ENCODE measurements at places on chromosomes 4 and X. TPM values are rescaled to one million over a fixed set of nuclear protein-coding genes. Genes with fewer than 3 reads are reported as not detected.

Gene PABPC1L2B
- not detected for total RNA-seq

DNA sequence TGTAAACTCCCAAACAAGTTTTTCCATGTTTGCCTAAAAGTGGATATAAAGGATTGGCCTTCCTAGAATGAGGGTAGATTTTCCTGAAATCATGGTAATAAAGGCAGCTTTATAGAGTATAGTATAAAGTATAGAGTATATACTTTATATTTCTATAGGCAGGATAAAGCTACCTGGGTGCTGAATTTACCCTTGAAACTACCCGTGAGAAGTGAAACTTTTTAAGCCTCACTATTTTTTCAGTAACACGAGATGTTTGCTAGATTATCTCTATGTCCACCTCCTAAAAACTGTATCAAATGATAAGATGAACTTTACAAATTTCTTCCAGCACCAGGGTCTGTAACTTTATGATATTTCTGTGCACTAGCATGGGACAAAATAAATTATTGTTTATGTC is 340.0 kb upstream of the GALNTL6 start:
- no peaks in the 10 kb centered on the region for H3K27me3 ChIP-seq
- H3K4me1 ChIP-seq, result no peaks in the 10 kb centered on the region
- H3K36me3 ChIP-seq, result no peaks in the 10 kb centered on the region
- H3K27ac ChIP-seq, result no peak overlapping the region

Gene APBB2
- 0.60 TPM for total RNA-seq

- H3K4me3 ChIP-seq, result no peak overlapping the region
- peaks cover 12% of the 10 kb centered on the region for H3K36me3 ChIP-seq
- no peak overlapping the region for H3K27ac ChIP-seq
- no peaks in the 10 kb centered on the region for H3K27me3 ChIP-seq
- DNase-seq, result no peak
Observed at GRCh38 chr4:54055494-54055893, 8.9 kb downstream of the CHIC2 start.

Data from T-helper 17 cell (primary cell).